ENCODE measurements at places on chromosomes 3 and 15.

DNA sequence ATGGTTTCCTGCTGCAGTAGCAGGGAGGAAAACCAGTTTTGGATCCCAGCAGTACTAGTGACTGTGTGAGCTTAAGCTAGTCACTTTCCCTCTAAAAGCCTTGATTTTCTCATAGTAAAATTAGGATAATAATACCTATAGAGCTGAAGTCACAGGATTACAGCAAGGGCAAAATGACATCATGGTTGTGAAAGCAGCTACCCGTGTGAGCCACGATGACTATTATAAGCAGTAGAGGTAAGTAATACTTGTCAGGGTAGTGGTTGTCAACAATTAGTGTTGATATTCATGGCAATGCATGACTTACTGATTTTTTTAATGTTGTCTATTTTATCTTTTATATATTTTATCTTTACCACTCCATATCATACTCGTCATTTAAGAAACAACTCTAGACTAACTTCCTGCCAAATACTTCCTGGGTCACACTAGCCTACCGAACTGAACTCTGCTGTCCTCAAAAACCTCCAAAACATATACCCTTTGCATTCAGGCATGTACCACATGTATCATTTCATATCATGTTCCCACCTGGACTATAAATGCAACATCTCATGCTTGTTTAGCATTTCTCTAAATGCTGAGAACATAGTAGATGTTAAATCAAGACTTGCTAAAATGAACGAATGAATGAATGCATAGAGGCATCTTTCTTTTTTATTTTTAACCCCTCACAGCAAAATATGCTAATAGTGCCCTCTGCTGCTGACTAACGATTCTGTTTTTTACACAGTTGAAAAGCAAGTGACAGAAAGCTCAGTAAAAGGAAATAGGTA lies 172.6 kb downstream of the P3H2 start:
- DNase-seq: no peak

DNA sequence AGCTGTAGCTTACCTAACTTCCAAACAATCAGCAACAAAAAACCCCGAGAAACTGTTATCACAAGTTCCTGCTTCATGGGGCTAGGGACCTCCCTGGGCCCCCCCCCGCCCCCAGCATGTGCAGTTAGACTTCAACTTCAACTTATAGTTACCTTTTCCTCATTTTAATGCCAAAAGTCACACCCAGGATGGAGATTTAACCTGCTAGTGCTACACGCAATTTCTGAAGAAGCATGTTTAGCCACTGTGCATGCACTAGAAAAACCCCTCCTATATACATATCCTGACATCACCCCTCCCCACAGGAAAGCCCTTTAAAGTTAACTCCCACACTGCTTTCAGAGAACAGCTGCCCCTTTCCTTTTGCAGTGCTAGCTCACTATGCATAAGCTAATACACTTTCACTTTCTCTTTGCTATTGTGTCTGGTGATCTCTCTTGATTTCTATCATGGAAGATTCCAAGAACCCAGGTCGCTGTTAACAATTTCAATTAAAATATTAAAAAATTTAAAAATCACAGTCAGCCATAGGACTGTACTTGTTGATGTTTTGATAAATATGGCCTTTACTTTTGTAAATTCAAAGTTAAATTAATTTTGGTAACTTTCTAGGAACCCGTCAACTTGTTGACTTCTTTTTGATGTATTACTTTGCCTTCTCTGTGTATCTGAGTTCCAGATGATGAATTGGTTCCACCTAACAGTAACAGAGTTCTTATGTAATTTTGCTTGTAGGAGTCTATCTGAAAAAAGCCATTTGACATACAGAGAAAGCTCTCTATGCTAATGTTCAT lies 75.2 kb upstream of the ACAD9 start:
- no peak for DNase-seq

- DNase-seq: no peak
These were observed 2.7 kb downstream of the CD47 start for GRCh38 chr3:108088146-108088545.

DNA sequence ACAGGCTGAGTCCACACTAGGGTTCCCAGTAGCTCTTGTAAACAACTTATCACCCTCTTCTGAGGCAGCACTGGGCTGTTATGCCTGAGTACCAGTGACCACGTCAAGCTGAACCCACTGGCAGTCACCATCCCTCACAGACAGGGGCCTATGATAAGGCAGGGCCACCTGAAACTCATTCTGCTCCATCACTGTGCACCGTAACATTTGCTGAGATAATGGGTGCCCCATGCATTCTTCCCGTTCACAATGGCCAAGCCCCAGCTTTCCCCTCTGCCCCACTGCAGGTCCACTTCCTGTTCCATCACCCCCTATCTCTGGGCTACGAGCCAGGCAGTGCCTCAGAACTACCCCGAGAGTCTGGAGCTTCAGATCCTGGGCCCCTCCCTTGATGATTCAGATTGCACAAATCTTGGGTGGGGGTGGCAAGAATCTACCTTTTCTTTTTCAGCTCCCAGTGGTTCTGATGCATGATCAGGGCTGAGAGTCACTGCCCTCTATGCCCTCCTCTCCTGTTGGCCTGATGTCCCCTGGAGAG lies 158.0 kb downstream of the RAB11A start:
- no peak for DNase-seq

DNA sequence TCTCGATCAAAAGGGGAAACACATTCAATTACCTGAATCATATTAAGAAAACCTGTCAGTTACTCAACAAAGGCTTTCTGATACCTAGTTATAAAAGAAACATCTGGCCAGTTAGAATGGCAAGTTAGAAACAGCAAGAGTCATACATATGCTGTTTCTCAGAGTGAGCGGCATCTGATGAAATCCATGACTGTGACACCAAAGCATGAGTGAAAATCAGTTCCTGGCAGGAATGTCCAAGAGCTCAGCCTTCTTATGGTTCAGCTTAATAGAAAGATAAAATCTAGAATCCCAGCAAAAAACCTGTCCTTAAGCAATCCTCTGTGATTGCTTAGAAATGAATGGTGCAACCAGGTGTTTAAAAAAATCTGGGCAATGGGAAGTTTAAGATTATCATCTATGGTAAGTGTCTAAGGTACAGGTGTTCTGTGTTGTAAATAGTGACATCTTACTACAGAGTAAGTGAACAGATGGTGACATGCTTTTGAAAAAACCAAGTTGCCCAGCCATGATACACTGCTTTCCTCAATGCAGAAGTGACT lies 18.8 kb downstream of the B4GALT4 start:
- no peak for DNase-seq

DNA sequence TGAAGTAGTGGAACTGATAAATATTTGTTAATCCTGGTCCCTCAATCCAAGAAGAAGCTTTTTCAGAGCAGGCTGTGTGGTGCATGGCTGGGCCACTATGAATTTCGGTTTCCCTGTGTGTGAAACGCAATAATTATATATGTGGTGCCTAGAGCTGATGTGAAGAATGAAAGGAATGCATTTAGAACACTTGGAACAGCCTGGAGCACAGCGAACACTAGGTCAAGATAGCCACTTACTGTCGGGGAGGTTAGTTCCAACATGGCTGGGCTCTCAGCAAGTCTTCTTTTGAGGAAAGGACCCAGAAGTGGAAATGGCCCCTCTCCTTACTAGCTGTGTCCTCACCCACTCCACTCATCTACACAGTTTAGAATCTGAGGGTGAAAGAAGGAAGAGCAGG lies 245.7 kb downstream of the FHIT start:
- DNase-seq: no peak

GRCh38 chr3:52857864-52858263 lies 23.0 kb upstream of the MUSTN1 start:
- no peak for DNase-seq

- peak; percentile 40 for DNase-seq
These were observed 62.8 kb upstream of the SEC22A start for GRCh38 chr3:123138839-123139444.

DNA sequence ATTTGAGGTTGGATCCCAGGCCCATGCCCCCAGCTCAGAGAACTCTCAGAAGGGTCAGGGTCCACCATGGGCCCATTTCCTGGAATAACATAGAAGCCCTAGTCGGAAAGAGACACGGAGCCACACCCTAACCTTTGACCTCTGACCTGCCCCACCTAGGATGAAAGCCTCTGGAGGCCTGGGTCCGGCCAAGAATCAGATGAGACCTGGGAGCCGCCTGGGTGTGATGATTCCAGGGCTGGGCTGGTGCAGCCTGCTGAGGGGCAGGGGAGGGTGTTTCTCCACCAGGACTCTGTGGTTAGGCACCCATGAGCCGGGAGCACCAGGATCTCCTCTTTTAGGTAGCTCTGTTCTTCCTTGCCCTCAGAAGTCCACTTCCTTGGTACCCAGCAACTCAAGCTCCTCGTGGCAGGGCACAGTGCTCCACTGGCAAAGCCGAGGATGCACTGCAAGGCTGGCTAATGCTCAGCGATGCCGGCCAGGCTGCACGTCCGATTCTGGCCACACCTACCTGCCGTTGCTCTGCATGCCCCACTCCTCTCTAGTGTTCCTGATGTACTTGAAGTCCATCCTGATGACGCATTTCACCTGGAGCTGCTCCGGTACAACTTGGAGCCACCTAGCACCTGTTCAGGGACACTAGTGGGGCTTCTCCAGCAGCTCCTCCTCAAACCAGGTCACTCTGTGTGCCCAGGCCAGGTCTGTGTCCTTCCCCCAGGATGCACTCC lies 57.4 kb downstream of the ZNF445 start:
- no peak for DNase-seq

- DNase-seq: no peak
These were observed 9.6 kb upstream of the CYP11A1 start for GRCh38 chr15:74376825-74377581.

DNA sequence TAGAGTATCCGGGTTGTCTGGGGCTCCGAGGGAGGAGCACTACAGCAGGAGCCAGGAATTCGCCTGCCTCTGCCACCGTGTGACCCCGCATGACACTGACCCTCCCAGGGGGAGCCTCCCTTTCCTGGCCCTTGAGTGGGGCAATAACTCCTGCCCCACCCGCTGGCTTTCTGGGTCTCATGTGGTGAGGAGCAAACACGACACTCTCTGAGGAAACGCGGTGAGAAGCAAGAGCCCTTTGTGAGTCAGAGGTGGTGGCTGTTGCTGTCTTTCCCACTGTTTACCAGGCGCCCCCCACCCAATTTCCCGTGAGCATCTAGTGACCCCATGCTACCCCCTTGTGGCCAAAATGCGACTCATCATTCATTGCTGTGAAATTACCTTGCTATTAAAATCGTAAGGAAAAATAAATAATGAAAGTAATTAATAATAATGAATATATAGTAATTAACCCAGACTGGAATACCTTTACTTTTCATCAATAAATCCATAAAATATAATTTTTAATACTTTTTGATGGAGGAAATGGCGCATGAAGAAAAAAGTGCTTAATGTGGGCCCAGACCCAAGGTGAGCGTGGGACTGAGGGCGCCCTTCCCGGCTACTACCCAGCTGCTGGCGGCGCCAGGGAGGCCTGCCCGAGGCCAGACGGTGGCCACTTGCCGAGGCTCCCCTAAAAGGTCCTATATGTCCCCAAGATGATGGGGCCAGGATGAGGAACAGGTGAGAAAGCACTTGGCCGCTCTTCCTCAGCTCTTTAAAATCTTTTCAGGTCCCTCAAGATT lies 29.3 kb downstream of the CCNL1 start:
- DNase-seq: no peak

DNA sequence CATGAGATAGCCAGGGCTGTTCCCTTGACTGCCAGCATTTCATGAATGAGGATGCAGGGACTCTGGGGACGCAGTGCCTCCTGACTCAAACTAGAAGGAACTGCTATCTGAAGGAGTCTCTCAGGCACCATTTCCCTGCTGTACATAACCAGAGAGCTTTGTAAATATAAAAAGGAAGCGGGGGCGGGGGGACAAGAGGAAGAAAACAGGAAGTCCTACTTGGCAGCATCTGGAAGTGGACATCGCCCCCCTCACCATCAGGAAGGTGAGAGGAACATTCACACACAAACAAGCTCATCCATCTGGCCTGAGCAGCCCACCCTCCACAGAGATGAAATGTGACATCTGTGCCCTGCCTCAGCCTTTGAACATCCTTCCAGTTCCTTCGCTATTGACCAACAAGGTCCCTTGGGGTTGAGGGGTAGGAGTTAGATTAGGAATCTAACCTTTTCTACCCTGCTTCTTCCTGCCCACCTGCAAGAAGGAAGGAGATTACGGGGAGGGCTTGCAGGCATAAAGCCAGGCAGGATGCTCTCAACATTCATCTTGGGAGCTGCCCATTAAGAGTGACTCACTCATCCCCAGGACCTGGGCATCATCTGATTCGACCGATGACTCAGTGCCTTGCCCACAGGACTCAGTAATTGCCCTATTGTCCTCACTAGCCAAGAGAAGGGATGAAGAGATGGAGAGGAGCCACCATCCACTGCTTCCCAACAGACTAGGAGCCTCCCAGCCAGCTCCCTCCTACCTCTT lies 31.9 kb downstream of the SH3BP5 start:
- DNase-seq: peak; percentile 44

DNA sequence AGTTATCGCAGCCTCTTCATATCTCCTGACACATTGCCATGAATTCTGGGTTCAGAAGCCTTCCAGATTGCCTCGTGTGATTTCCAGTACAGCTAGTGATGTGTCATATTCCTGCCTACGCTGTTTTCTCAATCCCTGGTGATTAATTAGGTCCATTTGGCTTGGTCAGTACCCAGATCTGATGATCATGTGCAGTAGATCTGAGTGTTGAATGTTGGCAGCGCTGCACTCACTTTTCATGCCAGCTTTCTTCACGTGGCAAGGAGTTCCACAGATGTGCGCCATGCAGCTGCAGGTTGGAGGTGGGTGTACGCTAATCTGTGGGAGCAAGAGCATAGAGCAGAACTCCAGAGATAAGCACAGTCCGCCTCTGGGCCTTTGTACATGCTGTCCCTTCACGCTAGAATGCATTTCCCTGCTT lies 86.9 kb upstream of the COL6A5 start:
- DNase-seq: peak; percentile 11

- DNase-seq: no peak
These were observed 165.8 kb downstream of the MECOM start for GRCh38 chr3:169497567-169498257.

DNA sequence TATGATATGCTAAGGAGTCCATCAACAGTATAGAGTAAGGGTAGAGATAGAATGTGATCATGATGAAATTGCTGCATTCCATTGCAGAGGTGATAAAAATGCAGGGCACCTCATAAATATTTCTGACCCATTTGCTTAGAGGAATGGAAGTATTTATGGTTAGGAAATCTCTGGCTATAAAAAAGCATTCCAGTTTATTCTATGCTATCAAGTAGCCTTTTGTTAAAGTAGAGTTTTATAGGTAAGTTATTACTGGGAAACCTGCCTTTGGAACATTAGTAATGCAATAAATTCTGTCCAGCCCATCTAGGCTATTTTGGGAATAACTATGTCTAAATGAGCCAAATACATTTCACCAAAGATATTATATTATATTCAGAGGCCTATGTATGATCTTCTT lies 19.8 kb upstream of the STRIT1 start:
- DNase-seq: peak; percentile 64

- DNase-seq: no peak
These were observed 15.4 kb downstream of the WNT5A start for GRCh38 chr3:55471522-55472280.

- peak; percentile 58 for DNase-seq
These were observed 14.5 kb downstream of the LAMP3 start for GRCh38 chr3:183148056-183148455.

All from GM04503 (cell line).